B cell (primary cell): ENCODE measurements at places on chromosomes 6 and 20. TPM values are rescaled to one million over a fixed set of nuclear protein-coding genes. Genes with fewer than 3 reads are reported as not detected.

The FLRT3 gene
- total RNA-seq: 0.17 TPM in 1 of 2 replicates, not detected in the other

The SPAG4 gene
- total RNA-seq: 4.7 and 5.7 TPM in 2 replicates

The SMOC2 gene
- 0.37 and 0.51 TPM in 2 replicates for total RNA-seq

The SLC35D3 gene
- total RNA-seq: not detected in 2 replicates

The AK9 gene
- total RNA-seq: 26.5 and 27.1 TPM in 2 replicates

The CALHM4 gene
- not detected in 2 replicates for total RNA-seq

The PGC gene
- total RNA-seq: not detected in 2 replicates

The PSMG4 gene
- total RNA-seq: 31.8 and 31.9 TPM in 2 replicates

The FNDC1 gene
- total RNA-seq: not detected in 2 replicates

The SLA2 gene
- 0.58 and 0.76 TPM in 2 replicates for total RNA-seq

The PACSIN1 gene
- 0.20 TPM in 1 of 2 replicates, not detected in the other for total RNA-seq

The CALHM6 gene
- total RNA-seq: 29.6 and 30.6 TPM in 2 replicates

The NHLRC1 gene
- total RNA-seq: 1.0 and 1.1 TPM in 2 replicates

DNA sequence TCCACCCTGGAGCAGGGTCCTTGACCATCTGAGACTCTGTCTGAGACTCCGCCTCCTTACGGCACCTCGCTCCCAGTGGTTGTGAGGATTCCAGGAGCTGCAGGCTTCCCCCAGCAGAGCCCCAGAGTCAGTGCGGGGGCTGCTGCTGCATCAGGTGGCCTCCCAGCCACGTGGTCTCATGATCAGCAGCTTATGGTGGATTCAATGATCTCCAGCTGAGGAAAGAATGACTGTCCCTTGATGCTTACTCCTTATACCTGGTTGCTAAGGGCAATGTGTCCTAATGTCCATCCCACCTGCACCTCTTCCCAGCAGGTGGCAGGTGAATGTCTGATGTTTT is 40.0 kb downstream of the SLC22A1 start:
- DNase-seq: no peak

- DNase-seq: no peak
Observed at GRCh38 chr20:23161968-23162696, 76.0 kb upstream of the CD93 start.

DNA sequence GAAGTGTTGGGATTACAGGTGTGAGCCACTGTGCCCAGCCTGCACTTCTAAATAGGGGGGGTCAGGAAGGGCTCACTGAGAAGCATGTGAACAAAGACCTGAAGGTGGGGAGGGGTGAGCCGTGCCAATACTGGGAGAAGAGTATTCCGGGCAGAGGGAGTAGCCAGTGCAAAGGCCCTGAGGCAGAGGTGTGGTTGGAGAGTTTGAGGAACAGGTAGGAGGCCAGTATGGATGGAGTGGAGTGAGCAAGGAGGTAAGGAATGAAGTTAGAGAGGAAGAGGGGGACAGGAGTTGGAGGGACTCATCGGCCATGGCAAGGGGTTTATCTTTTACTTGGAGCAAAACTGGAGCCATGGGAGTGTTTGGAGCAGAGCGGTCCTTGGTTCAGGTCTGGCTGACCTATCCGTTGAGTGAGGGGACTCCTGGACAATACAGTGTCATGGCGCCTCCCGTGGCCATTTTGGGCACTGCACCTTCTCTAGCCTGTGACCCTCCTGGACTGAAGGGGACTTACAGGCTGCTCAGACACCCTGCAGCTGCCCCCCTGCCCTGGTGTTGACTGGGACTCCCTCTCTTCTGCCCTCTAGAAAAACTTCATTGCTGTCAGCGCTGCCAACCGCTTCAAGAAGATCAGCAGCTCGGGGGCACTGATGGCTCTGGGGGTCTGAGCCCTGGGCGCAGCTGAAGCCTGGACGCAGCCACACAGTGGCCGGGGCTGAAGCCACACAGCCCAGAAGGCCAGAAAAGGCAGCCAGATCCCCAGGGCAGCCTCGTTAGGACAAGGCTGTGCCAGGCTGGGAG is 12.1 kb downstream of the FOXS1 start:
- peak; percentile 63 for DNase-seq

DNA sequence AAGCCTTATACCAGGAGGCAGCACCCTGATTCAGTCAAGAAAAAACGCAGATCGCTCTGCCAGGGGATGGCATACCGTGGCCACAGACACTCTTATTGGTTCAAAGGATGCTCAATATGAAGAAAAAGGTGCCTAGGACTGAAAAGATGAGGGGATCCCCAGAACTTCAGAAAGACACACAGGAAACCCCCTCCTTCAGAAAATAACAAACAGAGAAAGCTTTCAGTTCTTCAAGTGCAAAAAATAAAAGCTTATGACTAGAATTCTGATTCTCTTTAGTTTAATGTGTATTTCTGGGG is 17.7 kb upstream of the MYB start:
- DNase-seq: peak; percentile 61

DNA sequence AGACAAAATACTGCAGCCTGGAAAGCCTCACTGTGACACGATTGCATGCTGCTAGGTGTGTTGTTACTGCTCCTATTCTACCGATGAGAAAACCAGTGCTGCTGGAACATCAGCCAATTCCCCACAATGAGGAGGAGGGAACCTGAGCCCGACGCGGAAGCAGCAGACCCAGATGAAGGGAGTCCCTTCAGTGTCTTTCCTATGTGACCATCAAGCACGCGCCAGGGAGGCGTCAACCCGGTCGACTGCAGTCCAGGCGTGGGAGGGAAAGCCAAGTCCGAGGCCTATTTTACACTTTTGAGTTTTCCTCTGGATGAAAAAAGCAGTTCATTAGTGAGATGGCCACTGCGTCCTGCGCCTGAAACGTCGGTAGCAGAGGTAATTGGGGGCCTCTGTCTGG is 63.3 kb downstream of the STK35 start:
- DNase-seq: no peak

GRCh38 chr6:40393641-40394040 is 193.5 kb downstream of the LRFN2 start:
- no peak for DNase-seq

GRCh38 chr6:44671333-44671732 is 283.8 kb downstream of the CDC5L start:
- DNase-seq: no peak

GRCh38 chr20:1376007-1376406 is 16.8 kb downstream of the FKBP1A start:
- no peak for DNase-seq

GRCh38 chr6:125445054-125445453 is 143.3 kb upstream of the HDDC2 start:
- DNase-seq: no peak

DNA sequence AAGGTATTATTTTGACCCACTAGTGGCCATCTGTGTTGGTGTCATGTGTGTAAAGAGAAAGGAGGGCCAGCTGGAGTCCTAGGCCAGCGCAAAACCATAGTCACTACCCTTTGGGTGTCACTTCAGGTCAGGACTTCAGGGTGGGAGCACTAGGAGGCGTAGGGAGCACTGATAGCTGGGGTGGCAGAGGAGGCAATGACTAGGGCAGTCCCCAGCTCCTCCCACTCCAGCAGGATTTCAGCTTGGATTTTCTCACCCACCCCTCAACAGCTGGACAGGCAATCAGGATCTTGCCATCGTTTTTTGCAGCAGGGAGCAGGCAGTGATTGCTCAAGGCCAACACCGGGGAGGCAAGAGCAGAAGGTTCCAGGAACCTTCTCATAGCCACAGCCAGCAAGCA is 4.2 kb upstream of the HLA-DOA start:
- no peak for DNase-seq

DNA sequence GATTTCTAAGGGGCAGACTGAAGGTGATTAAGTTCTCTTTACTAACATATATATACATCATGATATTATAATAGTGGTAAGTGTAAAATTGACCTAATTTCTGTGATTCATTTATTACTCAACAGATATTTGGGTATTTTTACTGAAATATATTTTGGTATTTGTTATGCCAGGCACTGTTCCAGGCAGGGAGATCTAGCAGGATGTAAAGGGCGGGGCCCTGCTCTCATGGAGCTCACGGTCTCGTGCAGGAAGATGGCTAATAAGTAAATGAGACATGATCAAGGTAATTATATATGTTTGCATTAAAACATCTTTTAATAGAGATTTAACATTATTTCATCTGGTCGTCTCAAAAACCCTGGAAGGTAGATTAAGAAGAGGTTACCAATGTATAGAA is 27.7 kb downstream of the FAM50B start:
- no peak for DNase-seq

DNA sequence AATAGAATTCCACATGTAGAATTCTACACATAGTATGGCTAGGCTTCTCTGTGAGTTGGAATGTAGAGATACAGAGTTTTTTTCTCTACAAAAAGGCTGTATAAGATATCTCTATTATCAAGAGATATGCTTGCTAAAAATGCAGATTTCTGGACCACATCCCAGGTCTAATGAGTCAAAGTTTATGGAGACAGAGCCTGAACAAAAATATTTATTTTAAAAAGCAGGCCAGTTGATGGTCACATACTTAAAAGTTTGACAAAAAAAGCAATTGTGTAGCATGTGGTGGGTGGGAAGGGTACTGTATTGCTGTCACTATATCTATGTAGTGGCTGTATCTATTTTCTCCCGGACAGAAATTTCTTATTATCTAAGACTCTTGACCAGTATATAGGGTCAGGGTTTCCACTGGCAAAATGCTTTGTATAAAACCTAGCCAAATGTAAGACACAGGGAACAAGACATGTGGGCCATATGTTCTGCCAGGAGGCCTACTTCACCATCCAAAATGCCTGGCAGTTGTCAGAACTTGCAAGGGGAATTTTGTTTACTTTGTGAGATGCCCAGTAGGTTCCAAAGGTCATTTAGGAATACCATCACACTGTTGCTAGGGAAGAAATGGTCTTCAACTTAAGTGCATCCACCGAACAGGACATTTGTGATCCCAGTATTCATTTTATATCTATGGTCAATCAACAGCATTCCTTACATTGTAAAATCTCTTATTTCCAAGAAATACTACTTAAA is 60.6 kb downstream of the SHPRH start:
- DNase-seq: no peak

DNA sequence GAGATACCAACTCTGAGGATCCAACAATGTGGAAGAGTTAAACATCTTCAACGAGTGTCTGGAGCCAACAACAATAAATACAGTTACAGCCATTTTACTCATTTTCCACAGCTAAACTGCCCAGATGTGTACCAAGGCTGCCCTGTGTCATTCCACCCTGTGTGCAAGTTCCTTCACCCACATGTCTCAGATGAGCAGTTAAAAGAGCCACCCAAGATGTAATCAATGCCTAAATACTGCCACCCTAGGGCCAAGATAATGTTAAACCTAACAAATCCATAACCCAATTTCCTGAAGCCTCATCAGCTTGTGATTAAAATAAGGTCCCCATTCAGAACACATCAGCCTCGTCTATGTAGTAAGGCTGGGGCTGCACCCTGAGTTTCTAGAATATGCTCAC is 59.9 kb downstream of the GMDS start:
- no peak for DNase-seq

- no peak for DNase-seq
Observed at GRCh38 chr6:79421001-79421411, 116.2 kb downstream of the LCA5 start.

DNA sequence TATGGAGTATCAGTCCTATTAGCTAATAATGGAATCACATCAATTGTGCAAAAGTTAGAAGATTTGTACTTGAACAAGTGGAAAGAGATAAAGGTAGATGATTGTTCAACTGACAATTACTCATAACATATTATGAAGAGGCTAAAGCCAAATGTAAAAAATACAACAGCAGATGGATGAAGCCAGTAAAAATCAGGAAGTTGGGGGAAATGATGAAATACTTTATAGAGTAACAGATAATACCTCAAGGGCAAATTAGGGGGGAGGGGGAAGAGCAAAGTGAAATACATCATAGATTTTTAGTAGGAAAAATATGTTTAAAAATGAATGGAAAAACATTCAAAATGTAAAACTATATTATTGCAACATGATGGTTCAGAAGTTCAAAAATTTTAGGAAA is 114.0 kb downstream of the PDSS2 start:
- DNase-seq: no peak

DNA sequence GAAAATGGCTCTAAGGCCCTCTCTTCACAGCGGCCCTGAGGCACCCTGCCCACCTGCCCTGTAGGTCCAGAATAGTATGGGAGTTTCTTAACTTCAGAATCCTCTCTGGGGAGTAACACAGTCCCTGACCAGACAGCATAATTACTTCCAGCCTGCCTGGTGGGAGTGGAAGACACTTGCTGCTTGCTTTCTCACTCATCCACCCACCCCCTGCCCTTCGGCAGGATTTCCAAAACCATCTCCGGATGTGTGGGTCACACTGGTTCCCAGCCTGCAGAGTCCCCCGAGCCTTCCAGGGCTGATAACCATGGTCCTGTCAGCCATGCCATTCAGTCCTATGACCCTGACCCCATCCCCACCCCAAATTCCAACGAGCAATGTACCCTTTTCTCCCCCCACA is 5.4 kb downstream of the SLC29A1 start:
- no peak for DNase-seq

- peak; percentile 82 for DNase-seq
Observed at GRCh38 chr6:73652637-73653570, 888 bp downstream of the SLC17A5 start.

DNA sequence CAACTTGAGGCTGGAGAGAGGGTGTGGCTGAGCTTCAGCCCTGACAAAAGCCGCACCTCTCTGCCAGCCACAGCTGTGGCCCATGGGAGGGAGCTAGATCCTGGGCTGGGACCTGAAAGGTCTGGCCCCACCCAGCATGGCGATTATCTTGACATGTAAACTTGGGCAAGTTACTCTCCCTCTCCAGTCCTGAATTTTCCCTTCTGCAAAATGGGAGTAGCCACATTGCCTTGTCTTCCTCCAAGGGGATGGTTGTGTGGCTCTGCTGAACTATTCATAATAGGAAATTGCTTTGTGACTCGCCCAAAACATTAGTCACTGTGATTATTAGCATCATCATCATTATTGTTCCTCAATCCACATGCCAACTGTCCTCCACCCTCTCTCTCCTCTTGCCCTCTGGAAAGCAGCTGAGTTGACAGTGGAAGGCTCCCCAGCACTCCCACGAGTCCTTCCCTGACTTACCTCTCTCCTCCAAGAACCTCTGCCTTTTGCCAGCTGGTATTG is 23.0 kb upstream of the RBPJL start:
- no peak for DNase-seq

DNA sequence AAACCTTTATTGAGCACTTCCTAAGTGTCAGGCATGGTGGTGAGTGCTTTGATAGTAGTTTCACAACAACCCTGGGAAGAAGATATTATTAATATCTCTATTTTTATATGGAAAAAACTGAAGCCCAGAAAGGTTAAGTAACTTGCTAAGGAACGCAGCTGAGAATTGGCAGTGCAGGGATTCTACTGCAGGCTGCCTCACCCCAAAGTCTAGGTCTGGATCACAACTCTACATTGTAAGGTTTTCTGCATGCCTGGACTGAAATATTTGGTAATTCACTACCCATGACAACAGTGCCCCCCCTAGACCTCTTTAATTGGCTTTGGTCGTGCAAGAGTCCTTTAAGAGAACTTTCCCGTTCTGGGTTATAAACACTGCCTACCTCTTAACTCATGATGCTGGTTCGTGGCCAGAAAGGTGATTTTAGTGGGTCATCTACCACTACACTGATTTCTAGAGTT is 67.1 kb upstream of the KCNQ5 start:
- DNase-seq: no peak

GRCh38 chr20:46127396-46128010 is 9.4 kb downstream of the CD40 start:
- DNase-seq: no peak
